ENCODE measurements at places on chromosomes 6 and 20.

GRCh38 chr6:37382994-37383765, 29.4 kb downstream of the RNF8 start:
- no peak for DNase-seq

DNA sequence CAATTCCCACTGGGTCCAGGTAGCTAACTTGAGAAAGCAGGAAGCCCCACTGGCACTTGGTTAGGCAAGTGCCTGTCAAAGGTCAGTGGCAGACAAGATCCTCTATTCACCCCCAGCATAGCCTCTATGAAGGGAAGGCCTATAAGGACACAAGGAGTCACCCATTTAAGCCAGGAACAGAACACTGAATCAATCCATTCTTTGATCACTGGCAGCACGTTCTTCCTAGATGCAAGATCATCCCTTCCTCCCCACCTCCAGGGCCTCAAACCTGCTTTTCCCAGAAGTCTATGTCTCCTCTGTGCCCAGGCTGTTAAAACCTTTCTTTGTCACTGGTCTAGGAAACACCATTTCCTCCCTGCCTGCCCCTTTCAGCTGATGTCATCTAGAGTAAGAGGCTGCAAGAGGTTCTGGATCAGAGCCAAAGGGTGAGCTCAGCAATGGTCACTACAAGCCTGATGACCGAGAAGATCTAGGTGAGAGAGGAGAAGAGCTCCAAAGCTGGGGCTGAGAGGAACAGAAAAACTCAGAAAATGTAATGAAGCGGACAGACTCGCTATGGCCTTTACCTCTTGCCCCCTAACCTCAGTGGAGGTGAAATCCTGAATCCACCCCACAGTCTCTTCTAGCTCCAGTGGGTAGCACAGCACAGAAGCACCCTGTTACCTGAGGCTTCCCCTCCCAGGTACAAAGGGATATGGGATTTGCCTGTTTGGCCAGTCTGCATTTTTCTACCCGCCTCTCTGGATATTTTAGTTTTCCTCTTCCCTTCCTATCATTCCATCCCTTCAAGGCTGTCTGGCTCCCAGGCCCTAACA, 1.8 kb downstream of the GTPBP2 start:
- no peak for DNase-seq

GRCh38 chr6:29861521-29862255, 34.1 kb downstream of the HLA-G start:
- DNase-seq = no peak

DNA sequence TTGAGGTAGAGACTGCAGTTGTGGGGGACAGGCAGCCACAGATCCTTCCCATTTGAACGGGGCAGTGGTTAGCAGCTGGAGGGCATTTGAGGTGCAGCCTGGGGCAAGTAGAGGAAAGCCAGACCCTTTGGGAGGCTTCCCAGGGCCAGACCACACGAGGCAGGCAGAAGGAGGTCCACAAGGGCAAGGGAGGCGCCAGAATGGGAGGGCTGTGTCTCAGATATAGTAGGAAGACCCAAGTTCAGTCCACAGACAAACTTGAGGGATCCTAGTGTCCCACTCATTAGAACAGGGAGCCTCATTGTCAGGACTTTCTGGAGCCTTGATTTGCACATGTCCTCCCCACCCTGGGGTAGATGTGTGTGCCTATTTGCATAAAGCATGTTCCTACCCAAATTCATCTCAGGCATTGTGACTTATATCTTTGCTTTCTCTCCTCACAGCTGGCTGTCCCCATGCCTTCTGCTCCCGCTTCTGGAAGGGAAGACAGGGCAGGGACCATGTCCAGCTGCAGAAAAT, 166.0 kb downstream of the VEGFA start:
- no peak for DNase-seq

GRCh38 chr6:97049253-97050011, 124.9 kb downstream of the KLHL32 start:
- DNase-seq = no peak

DNA sequence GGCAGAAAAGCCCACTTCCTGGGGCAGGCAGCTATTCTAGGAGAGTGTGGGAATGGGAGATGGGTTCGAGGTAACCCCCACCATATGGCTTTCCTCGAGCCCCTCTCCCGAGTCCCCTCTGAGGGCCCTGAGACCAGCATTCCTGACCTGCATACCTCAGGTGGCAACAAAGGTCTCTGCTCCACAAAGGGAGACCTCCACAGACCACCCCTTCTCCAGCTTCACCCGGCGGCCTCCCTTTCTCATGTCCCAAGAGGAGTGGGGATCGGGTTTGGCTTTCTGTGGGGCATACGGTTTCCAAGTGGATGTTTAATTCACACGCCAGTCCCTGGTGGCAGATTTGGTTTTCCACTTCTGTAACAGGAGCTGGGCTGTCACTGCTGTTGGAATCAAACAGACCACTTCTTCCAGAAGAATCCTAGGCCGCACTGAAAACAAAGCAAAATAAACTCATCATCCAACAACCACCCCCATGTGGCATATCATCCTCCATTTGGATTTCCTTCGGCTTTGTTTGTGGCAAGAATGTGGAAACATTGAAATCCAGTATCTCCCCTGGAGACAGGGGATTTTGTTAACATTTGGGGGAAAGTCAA, 83.2 kb downstream of the DLL1 start:
- DNase-seq = peak; percentile 3

DNA sequence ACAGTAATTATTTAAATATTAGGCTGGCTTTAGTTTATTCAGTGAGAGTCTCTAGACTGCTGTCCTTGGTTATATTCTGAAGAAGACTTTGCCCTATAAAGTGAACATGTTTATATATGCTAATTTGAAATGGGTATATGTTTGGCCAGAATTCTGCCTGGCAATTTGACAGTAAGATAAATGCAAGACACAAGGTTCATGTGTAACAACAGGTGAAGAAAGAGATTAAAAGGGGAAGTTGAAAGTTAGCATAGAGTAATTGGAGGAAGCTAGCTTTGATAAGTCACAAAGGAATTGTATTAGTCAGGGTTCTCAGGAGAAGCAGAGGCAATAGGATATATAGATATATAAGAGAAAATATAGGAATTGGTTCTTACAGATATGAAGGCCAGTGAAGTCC, 191.4 kb downstream of the CENPW start:
- no peak for DNase-seq

- no peak for DNase-seq
These were observed 257.6 kb upstream of the POU3F2 start for GRCh38 chr6:98576791-98577190.

DNA sequence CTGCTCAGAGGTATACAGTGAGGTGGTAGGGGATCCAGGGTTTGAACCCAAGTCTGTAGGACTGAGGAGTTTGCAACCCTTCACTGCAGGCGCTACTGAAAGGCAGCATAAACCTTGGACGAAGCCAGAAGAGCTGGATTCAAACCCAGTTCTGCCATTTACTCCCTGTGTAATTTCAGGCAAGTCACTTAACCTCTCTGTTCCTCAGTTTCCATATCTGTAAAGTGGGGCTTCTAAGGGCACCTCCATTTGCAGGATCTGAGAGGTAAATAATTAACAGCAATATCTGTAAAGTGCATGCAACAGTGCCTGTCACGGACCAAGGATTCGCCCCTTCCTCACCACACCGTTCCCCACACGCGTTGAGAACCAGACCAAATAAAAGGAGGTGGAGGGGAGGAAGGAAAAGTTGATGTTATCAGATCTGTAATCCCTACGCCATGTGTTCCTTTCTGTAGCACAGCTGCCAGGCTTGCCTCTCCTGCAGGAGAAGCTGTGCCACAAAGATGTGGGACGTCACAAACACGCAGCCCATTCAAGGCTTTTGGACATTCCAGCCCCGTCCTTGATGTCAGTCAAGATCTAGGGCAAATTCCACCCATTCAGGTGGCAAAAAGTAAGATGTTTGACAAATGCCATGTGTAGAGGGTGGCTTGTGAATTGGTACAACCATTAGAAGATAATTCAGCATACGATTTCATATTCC, 9.8 kb downstream of the RIPOR3 start:
- DNase-seq = no peak

- DNase-seq = no peak
These were observed 15.9 kb downstream of the KIZ start for GRCh38 chr20:21141825-21142224.

GRCh38 chr6:85016726-85017125, 252.3 kb upstream of the TBX18 start:
- DNase-seq = no peak

- DNase-seq = no peak
These were observed 5.8 kb downstream of the GZF1 start for GRCh38 chr20:23367770-23368169.

GRCh38 chr20:38870733-38871559, 55.3 kb upstream of the FAM83D start:
- no peak for DNase-seq

All from activated CD4-positive, alpha-beta T cell treated with anti-CD3 and anti-CD28 coated beads, Interleukin-2, amount 10 ng/mL, durations not matched to agents 7 days and 5 days (primary cell).